ENCODE measurements at places on chromosomes 2 and 18.

GRCh38 chr2:80969900-80970299, 665.3 kb upstream of the LRRTM1 start:
- DNase-seq: no peak

GRCh38 chr2:74768401-74768914, 65.5 kb upstream of the HK2 start:
- no peak for DNase-seq

GRCh38 chr2:96947949-96948833, 38.2 kb downstream of the FAM178B start:
- DNase-seq: no peak

DNA sequence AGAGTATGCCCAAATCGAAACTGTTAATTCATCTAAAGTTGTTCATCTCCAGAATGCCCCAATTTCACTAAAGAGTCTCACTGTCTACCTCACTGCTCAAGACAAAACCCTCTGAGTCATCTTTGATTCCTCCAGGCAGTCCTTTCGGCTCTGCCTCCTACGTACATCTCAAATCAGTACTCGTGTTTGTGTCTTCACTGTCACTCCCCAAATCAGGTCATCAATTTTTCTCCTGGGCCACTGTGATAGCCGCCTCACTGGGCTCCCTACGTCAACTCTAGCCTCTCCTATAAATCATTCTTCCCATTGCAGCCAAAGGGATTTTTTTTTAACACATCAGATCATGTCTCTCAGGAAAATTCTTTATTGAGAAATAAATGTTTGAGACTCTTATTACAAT, 42.1 kb upstream of the TTC39C start:
- no peak for DNase-seq

GRCh38 chr2:30271301-30271700, 40.0 kb downstream of the LBH start:
- no peak for DNase-seq

GRCh38 chr2:97844311-97844859, 131.0 kb downstream of the ZAP70 start:
- no peak for DNase-seq

DNA sequence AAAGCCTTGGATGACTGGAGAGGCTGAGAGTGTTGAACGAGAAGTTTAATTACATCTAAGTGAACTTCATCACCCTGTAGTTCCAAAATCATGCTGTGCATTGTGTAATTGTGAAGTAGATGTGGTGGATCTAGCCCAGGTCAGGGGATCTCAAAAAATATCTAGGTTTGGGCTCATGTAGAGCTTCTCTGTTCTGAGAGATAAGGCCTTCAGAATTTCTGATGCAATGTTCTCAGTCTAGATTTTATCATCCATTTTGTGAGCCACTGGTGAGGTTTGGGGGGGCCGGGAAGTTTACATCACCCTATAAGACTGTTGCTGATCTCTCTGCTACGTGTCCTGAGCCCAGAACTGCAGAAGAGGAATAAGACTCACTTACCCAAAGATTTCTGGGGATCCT, 719.4 kb downstream of the SOCS6 start:
- DNase-seq: no peak

DNA sequence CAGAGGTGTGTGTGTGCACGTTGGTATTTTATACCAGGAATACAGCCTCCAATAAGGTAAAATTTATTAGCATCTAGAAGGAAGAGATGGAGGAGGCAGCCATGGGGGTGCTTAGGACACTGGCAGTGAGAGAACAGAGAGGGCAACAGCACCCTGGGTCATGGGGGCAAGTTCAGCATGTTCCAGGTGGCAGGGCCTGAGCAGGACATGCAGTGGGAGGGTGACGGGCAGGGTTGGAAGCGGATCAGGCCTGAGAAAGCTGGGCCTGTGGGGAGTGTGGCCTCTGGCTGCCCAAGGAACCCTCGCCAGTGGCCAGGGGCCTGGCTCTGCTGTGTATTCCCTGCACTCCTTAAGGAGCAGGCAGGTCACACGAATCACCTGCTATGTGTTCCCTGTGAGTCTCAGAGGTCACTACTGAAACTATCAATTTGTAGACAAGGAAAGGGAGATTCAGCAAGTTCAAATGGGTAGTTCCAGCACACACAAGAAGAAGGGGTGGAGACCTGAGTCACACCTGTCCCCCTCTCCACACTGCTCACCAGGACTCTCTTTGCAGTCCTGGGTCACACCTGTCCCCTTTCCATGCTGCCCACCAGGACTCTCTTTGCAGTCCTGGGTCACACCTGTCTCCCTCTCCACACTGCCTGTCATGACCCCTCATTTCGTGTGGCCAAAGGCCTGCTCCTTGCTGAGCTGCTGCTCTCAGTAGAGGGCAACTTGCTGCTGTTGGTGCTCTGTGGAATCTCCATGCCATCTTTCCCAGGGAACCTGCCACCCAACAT, 463.9 kb upstream of the HS6ST1 start:
- no peak for DNase-seq

DNA sequence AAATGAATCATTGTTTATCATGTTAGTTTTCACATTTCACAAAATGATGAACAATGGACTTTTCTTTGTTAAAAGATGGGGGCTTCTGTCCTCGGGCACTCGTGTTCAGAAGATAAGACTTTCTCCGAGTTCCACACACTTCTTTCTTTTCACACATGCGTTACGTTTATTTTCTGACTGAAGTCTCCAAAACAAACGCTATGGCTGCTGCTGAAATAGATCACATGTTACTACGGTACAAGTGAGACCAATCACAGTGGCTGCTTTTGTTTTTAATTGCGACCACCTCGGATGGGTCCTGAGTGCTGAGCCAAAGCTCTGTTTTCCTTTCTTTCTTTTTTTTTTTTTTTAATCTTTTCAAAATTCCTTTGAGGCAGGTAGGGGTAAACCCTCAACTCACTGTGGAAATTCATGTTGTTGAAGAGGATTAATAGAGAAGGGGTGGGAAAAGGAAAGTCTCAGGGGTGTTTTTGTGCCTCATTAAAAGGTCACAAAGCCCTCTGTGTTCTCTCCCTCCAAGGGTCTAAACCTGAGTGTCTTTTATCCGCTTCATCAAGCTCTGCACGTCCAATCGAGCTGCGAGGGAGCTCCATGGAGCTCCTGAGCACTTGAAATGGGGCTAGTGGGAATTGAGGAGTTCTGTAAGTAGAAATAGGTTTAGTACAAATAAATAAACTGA, 48.2 kb downstream of the ARL4C start:
- DNase-seq: no peak

DNA sequence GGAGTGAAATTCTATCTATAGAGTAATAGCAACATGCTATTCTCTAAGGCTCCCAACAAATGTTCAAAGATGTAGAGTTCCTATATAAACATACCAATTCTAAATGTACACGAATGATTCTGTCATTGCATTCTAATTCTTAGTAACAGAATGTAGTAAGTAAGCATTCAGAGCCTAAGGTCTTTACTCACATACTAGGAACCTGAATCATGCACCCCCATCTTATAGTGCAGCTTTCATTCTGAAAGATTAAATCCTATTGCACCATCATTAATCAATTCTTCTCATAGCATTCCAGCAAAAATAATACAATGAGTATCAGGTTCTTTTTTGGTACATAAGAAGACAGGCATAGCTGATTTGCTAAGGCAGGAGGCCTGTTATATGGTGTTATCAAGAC, 230.0 kb downstream of the NCKAP5 start:
- DNase-seq: no peak

- DNase-seq: no peak
Observed at GRCh38 chr2:61411109-61411508, 59.8 kb downstream of the USP34 start.

Data from activated naive CD4-positive, alpha-beta T cell (primary cell).